ENCODE measurements at places on chromosomes 4 and X. TPM values are rescaled to one million over a fixed set of nuclear protein-coding genes. Genes with fewer than 3 reads are reported as not detected.

DNA sequence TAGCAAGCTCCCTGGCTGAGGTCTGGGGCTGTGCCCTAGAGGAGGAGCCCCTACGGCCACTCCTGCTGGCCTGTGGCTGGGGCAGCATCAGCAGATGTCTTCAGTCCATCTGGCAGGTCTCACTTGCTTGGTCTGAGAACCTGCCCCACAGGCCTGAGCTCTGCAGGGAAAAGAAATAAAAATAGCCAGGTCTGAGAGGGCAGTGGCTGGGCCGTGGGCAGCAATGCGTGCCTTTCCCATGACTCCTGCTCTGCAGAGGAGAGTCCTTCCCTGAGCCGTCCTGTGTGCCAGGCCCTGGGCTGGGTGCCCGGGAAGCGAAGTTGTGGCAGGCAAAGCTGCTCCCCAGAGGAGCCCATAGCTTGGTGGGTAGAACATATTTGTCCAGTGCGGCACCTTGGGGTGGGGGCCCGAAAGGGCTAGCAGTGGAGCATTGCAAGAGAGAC, 11.3 kb upstream of the KIAA0232 start:
- no peaks in the 10 kb centered on the region for H3K36me3 ChIP-seq
- H3K4me1 ChIP-seq: no peaks in the 10 kb centered on the region
- no peak overlapping the region for H3K4me3 ChIP-seq
- H3K27ac ChIP-seq: no peak overlapping the region
- DNase-seq: no peak

CT45A3 gene
- not detected for polyA plus RNA-seq

GRCh38 chr4:147860960-147861359, 129.1 kb downstream of the ARHGAP10 start:
- H3K4me1 ChIP-seq: no peaks in the 10 kb centered on the region
- no peak overlapping the region for H3K27ac ChIP-seq
- H3K27me3 ChIP-seq: no peaks in the 10 kb centered on the region
- no peaks in the 10 kb centered on the region for H3K36me3 ChIP-seq
- no peak for DNase-seq
- no peak overlapping the region for H3K4me3 ChIP-seq

GRCh38 chr4:120919358-120919757, 3.2 kb downstream of the PRDM5 start:
- no peak overlapping the region for H3K4me3 ChIP-seq
- H3K36me3 ChIP-seq: no peaks in the 10 kb centered on the region
- DNase-seq: no peak
- H3K27me3 ChIP-seq: peaks cover 38% of the 10 kb centered on the region
